Glutamatergic neuron (in vitro differentiated cells): ENCODE measurements at places on chromosomes 2 and 18. TPM values are rescaled to one million over a fixed set of nuclear protein-coding genes. Genes with fewer than 3 reads are reported as not detected.

- H3K4me3 ChIP-seq, result peak overlapping the region; percentile 78
- peaks cover 8% of the 10 kb centered on the region for H3K36me3 ChIP-seq
- peaks cover 7% of the 10 kb centered on the region for H3K4me1 ChIP-seq
- H3K27me3 ChIP-seq, result peaks cover 28% of the 10 kb centered on the region
- peak; percentile 34 for DNase-seq
- no peak overlapping the region for H3K27ac ChIP-seq
These were observed 464 bp upstream of the TLX2 start for GRCh38 chr2:74513605-74514367.

DNA sequence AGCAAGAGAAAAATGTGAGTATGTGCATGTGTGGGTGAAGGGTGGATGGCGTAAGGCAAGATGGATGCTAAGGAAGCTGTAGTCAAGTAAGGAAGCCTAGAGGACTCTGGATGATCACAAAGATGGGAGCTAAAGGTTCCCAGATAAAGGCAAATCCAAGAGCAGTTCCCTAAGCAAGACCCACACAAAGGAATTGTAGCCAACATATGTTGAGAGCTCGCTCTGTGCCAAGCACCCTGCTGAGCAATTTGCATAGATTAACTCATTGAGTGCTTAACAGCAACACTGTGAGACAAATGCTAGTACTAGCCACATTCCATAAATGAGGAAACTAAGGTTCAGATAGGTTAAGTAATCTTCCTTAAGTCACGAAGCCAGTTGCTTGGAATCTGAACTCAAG, 132.6 kb downstream of the C1D start:
- H3K27me3 ChIP-seq, result no peaks in the 10 kb centered on the region
- peak overlapping the region; percentile 17 for H3K27ac ChIP-seq
- peaks cover 22% of the 10 kb centered on the region for H3K4me1 ChIP-seq

GRCh38 chr2:132999421-132999820, 329.4 kb upstream of the LYPD1 start:
- peaks cover 3% of the 10 kb centered on the region for H3K4me1 ChIP-seq
- peaks cover 11% of the 10 kb centered on the region for H3K36me3 ChIP-seq

GRCh38 chr18:3015851-3016250, 2.9 kb upstream of the LPIN2 start:
- no peak overlapping the region for H3K4me3 ChIP-seq
- H3K4me1 ChIP-seq, result peaks cover 7% of the 10 kb centered on the region
- H3K27me3 ChIP-seq, result peaks cover 3% of the 10 kb centered on the region
- no peak overlapping the region for H3K27ac ChIP-seq
- no peak for DNase-seq

DNA sequence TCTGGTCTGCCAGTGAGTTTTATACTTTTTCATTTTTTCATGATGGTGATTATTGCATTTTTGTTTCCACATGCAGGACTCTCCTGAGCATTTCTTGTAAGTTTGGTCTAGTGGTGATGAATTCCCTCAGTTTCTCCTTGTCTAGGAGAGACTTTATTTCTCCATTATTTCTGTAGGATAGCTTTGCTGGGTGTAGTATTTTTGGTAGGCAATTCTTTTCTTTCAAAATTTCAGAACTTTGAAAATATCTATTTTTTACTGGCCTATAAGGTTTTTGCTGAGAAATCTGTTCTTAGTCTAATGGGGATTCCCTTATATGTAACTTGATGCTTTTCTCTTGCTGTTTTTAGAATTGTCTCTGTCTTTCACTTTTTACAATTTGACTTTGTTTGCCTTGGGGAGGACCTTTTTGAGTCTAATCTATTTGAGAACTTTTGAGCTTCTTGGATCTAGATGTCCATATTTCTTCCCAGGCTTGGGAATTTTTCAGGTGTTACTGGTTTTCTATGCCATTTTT, 149.1 kb downstream of the UBR3 start:
- H3K36me3 ChIP-seq, result peaks cover 28% of the 10 kb centered on the region
- H3K27ac ChIP-seq, result no peak overlapping the region
- DNase-seq, result no peak
- no peaks in the 10 kb centered on the region for H3K27me3 ChIP-seq

NHEJ1 gene
- total RNA-seq, result 24.8 TPM

KRTCAP3 gene
- 4.2 TPM for total RNA-seq
